ENCODE measurements at places on chromosomes 6 and 20.

DNA sequence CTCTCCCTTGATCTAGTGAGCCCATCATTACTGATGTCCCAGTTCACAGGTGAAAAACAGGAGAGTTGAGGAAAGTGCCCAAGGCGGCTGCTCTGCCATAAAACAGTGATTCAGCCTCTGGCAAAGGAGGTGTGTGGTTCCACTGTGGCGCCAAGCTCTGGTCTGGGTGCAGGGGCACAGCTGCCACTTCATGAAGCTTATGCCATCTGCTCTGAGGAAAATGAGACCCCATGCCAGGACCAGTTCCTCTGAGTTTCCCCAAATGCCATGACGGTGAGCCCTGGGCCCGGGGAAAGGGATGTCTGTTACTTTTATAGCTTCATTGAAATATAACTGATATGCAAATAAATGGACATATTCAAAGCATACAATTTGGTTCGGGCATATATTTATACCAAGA lies 33.7 kb upstream of the ZBP1 start:
- DNase-seq: no peak

DNA sequence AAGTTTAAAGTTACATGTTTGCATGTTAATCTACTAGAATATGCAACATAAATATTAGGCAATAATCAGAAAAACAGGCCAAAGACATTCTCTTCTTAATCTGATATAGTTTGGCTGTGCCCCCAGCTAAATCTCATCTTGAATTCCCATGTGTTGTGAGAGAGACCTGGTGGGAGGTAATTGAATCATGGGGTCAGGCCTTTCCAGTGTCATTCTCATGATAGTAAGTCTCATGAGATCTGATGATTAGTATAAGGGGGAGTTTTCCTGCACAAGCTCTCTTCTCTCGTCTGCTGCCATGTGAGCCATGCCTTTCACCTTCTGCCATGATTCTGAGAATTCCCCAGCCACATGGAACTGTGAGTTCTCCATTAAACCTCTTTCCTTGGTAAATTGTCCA lies 1241.7 kb upstream of the ADGRB3 start:
- DNase-seq: no peak

DNA sequence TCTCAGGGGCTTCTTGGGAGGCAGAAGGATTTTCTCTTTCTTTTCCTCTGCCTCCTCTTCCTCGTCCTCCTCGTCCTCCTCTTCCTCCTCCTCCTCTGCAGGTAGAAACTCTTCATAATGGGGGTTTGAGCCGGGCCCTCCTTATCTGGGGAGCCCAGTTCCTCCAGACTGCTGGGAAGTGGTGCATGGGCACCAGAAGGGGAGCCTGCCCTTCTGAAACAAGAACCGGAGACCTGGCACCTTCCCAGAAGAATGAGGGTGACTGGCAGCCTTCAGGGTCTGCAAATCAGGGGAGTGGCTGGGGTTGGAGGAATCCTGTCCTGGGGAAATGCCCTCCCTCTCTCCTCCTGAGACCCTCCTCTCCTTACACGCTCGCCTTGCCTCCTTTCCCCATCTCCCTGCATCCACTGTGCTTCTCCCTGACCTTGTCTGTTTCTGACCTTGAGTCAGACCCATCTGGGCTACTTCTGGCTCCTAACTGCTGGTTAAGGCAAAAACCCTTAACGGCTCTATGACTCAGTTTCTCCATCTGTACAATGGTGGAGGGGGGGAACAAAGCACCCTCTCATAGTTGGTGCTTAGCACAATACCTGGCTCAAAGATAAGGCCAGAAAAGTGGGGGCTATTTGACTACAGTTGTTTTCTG lies 1.7 kb downstream of the TULP1 start:
- DNase-seq: no peak

- DNase-seq: no peak
Measured at GRCh38 chr20:38804221-38804620, 1.3 kb upstream of the PPP1R16B start.

DNA sequence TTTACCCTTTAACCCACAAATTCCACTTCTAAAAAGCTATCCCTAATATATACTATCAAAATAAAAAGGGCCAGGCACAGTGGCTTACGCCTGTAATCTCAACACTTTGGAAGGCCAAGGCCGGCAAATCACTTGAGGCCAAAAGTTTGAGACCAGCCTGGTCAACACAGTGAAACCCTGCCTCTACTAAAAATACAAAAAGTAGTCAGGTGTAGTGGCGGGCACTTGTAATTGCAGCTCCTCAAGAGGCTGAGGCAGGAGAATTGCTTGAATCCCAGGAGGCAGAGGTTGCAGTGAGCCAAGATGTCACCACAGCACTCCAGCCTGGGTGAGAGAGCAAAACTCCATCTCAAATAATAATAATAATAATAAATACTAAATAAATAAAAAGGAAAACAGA lies 82.5 kb downstream of the TRIM27 start:
- peak; percentile 33 for DNase-seq

- DNase-seq: no peak
Measured at GRCh38 chr20:13784271-13784892, 337 bp downstream of the ESF1 start.

DNA sequence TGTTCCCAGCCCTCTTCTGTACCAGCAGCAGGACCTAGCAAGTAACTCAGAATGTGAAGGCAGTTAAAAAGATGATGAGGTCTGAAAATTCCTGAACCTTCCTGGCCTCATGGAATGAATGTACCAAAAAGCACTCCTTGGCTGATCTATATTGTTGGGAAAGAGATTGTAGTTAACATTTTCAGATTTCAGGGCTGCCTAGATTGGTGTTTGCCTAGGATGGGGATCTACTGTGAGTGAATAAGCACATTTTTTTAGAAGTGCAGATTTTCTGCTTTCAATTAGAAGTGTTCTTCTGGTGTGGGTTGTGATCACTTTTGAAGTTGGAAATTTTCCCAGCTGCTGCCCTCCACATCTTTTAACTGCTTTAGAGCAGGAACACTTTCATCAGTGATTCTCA lies 6.2 kb downstream of the MYLIP start:
- peak; percentile 28 for DNase-seq

GRCh38 chr6:39778581-39779255 lies 13.5 kb upstream of the DAAM2 start:
- no peak for DNase-seq
